ENCODE measurements at places on chromosomes 7 and 10.

- DNase-seq: no peak
These were observed 1.1 kb upstream of the DLG5 start for GRCh38 chr10:77927402-77928246.

DNA sequence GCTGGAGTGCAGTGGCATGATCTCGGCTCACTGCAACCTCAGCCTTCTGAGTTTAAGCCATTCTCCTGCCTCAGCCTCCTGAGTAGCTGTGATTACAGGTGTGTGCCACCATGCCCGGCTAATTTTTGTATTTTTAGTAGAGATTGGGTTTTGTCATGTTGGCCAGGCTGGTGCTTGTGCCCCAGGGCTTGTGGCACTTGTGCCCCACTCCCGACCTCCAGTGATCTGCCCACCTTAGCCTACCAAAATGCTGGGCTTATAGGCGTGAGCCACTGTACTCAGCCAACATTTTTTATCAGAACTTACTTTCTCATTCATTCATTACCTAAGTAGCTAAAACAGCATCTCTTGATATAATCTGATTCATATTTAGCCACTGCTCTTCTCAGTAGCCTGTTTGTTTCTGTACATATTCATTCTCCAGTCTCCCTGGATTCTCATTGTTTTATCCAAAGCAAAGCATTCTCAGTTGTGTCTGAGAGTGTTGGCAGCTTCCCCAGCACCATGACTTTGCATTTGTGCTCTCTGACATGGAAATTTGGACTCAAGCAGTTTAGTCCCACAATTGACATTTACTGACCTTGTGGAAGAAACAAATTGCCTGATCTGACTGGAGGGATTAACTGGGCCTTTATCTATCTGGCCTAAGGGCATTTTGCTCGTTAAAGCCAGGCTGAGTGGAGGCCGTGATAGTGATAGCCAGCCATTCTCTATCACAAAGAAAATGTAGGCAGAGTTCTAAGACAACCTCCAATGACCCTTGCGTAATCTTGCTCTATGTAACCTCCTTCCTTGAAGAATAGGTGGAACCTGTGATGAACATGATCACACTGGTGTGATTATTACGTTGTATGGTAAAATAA lies 44.9 kb downstream of the AKR1B15 start:
- peak; percentile 34 for DNase-seq

GRCh38 chr7:158952776-158953175 lies 96.4 kb downstream of the DYNC2I1 start:
- DNase-seq: no peak

- DNase-seq: no peak
These were observed 54.8 kb downstream of the MPP7 start for GRCh38 chr10:28248092-28248491.

Measured in anterior cingulate cortex (tissue), 58 donors.